ENCODE measurements at places on chromosomes 6 and 20.

DNA sequence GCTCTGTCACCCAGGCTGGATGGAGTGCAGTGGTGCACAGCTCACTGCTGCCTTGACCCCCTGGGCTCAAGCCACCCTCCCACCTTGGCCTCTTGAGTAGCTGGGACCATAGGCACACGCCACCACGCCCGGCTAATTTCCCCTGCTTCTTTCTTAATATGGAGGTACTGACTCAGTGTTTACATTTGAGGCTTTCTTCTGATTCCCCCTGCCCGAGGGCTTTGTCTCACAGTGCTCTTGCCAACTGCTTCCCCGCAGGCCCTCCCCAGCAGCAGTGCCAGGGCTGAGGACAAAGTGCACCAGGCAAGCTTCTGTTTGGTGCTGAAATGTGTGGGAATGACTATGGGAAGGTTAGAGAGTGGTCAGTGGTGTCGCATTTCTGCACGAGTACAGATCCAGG is 34.8 kb downstream of the NR2E1 start:
- no peaks in the 10 kb centered on the region for H3K27me3 ChIP-seq
- peak; percentile 93 for DNase-seq
- no peak overlapping the region for H3K4me3 ChIP-seq
- H3K36me3 ChIP-seq = no peaks in the 10 kb centered on the region
- peaks cover 9% of the 10 kb centered on the region for H3K4me1 ChIP-seq

GRCh38 chr6:158999154-158999665 is 792 bp downstream of the RSPH3 start:
- H3K4me3 ChIP-seq = peak overlapping the region; percentile 100
- peaks cover 23% of the 10 kb centered on the region for H3K4me1 ChIP-seq
- DNase-seq = no peak
- H3K36me3 ChIP-seq = peaks cover 5% of the 10 kb centered on the region

DNA sequence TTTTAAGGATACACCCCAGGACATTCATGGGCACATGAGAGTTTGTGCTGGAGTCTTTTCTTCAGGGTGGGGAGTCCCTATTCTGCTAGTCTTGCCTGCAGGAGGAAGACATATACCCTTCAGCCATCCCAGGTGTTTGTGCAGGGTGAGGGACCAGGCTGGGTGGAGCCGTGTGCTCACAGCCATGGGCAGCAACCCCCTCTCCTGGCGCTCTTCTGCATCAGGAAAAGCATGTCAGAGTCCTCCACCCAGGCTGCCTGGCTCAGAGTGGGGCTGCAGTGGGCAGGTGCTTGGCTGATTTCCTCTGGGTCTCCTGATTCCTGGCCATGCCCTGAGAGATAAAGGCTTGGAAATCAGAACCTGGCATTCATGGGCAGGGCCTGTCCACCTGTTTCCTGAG is 22.7 kb upstream of the MLN start:
- H3K27ac ChIP-seq = no peak overlapping the region
- no peak overlapping the region for H3K4me3 ChIP-seq
- no peak for DNase-seq
- peaks cover 5% of the 10 kb centered on the region for H3K36me3 ChIP-seq

GRCh38 chr6:8325743-8326142 is 109.6 kb downstream of the SLC35B3 start:
- H3K4me3 ChIP-seq = no peak overlapping the region
- H3K27ac ChIP-seq = no peak overlapping the region
- no peaks in the 10 kb centered on the region for H3K4me1 ChIP-seq
- H3K36me3 ChIP-seq = no peaks in the 10 kb centered on the region

Data from MCF 10A (cell line).